Hippocampal formation (tissue), 2 donors: ENCODE measurements at places on chromosomes 2 and 18.

DNA sequence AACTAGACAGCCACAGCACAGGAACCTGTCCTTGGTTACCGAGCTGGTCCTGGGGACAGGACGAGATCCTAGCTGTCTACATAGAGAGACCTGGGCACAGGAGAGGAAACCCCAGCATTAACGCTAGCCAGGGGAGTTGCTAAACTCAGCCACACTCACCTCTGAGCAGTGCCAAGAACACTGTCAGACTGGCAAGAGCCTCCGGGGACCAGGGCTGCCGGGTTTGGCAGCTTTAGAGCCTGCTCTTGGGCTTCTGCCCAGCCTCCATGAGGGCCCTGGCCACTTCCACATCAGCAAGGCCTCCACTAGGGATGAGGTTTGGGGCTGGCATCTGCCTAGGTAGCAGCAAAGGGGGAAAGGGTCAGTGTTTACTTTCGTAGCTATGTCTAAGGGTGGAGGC lies 6.7 kb downstream of the TMBIM1 start:
- peak; percentile 45 for DNase-seq

DNA sequence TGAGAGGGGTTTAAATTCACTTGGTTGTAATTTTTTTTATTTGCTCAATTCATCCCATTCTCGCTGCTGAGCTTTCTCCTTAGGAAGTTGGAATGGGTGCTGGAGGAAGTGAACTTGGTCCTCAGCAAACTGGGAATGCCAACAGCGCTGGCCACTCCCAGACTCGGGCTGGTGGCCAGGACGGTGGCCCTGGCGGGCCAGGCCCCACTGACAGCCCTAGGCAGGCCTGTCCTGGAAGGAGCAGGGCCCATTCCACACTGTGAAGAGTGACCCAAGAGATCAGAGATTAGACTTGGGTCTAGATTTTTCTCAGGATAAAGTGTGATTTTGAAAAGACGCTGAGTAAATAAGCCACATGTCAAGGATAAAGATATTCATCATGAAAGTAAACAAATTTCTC lies 132.7 kb downstream of the HDAC4 start:
- no peak for DNase-seq

DNA sequence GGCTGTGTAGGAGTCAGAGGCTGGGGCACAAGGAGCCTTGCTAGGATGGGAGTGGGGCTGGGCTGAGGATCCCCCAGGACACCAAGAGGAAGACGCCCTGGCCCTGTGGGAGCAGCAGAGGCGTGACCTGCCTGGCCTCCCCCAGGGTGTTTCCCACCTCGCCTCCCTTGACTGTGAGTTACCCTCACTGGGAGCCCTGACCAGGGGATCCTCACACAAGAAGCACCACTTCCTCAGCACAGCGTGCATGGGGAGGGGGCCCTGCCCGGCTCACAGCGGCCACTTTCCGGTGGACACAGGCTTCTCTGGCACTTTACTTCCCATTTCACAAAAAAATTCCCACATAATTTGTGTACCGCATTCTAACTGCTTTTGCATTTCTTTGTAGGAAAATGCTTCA lies 187.7 kb downstream of the EIPR1 start:
- DNase-seq, result no peak

DNA sequence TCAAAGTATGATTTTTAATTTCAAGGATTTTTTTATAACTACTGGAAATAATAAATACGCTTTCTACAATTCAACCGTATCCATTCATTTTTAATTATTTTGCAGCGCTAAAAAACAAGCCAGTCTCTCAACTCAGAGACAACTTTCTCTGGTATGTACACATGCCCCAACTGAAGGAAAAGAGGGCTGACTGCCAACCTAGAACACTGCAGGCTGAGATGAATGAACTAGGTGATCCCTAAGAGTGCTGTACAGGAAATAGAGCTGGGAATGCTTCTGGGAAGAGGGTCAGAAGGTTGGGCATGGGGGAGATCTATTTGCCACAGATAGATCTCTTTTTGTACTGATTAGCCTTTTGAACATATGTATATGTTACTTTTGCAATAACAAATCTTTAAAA lies 460.1 kb downstream of the NR4A2 start:
- DNase-seq, result no peak

DNA sequence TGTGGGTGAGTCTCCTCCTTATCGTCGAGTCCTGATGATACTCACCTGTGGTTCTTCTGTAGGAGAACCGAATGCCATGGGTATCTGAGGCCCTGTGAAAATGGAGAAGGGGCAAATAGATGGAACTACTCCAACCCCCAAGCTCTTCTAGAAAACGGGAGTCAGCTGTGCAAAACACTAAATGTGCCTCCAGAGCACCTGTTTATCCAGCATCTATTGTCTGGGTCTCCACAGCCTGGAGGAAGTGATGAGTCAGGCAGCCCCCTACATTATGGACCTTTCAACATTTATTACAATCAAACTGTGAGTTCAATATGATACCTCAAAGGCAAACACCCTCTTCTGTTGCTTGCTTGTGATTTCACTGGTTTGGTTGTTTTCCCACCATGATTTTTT lies 9.8 kb upstream of the LRRFIP1 start:
- no peak for DNase-seq

- peak; percentile 87 for DNase-seq
Measured at GRCh38 chr2:189674374-189675112, at the start of gene ANKAR. ANKAR (plus strand) TSS chr2:189674670; CDS start chr2:189676491, 1,821 bp downstream.

DNA sequence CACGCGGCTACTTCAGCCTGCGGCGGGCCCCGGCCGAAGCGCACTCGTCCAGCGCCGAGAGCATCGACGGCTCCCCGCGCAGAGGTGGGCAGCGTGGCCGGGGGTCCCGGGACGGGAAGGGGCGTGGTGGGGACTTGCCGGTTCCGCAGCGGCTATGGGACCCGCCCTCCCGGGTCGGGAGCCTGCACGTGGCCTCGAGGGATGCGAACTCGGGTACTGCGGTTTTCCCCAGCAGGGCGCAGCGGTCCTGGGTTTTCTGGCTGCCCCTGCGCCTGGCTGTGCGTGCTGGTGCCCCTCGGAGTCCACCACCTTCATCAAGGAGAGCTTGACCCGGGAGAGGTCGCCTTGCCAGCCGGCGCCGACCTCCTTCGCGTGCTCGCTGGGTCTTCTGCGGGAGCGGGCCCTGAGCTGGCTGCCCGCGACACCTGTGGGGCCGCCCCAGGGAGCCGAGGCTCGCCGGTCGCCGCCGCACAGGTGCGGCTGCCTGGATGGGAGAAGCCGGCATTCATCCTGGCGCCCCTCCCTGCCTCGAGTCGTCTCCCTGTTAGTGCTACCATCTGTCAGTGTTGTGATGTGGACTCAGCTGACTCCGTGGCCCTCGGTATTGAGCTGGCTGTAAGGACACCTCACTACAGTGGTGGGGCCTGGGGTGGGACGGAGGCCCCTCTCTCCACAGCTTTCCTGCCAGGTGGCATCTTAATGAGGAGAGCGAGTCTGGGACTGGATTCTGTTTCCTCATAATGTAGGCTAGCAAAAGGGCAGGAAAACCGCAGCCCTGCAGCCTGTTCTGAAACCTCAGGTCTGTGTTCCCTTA lies 177.3 kb downstream of the AGAP1 start:
- DNase-seq, result no peak
